EH (cell line): ENCODE measurements at places on chromosomes 7 and 10.

DNA sequence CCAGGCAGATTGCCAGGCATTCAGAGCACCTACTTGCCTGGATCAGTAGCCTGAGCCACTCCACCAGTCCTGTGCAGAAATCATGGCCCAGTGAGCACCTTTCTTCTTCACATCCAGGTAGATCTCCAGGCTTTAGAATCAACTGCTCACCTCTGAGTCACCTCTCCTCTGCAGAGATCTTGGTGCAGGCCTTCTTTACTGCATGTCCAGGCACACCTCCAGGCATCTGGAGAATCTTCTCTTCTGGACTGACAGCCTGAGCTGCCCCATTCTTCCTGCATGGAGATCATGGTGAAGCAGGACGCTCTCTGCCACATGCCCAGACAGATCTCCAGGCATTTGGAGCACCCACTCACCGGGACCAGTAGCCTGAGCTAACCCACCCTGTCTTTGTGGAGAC, 894.5 kb upstream of the MBL2 start:
- DNase-seq = no peak

GRCh38 chr10:4074545-4075407, 289.8 kb upstream of the KLF6 start:
- peak; percentile 78 for DNase-seq

GRCh38 chr7:55975988-55976633, 11.7 kb downstream of the NIPSNAP2 start:
- no peak for DNase-seq

DNA sequence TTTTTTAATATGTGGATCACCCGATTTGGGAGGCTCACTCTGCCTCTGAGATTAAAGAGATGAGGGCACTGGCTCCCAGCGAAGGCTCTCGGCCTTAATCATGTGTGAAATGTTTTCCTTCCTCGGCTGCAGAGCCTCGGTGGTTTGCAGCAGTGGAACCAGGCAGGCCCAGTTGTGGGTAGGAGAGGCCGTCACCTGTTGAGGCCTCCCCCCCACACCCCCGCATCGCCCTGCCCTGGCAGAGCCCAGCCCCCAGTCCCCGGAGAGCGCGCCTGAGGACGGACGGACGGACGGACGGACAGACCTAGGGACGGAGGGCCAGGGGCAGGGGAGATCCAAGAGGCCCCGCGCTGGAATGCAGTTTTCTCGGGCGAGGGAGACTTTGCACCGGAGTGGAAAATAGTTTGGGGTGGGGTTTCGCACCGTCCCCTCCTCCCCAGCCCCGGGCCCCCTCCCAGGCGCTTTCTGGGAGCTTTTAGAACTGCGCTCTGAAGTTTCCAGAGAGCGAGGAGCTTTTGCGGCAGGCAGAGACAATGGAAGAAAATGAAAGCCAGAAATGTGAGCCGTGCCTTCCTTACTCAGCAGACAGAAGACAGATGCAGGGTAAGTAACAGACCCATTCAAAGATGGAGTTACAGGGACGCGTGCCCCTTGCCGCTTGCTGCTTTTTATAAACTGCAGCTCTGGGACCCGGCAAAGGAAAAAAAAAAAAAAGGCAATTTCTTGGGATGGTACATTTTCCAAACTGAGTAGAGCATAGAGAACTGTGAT, at the start of gene KIAA1217:
KIAA1217 (plus strand) TSS at position 478 of the 771 bp plus-strand sequence; CDS start at position 534, 56 bp downstream.
- peak; percentile 46 for DNase-seq

DNA sequence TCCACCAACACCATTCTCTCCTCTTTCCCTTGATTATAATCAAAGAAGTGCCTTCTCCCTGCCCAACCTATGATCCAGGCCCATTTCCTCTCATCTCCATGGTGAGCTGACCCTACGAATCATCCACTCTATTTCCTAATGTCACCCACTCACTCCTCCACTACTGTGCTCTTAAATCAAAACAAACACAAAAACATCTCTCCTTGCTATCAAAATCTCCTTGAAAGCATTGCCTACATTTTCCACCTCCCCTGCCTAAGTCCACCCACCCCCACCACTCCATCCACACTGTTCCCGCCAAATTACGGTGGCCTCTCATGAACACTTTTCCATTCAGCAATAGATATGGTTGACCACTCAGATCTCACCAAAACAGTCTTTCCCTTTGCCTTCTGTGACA, 5.3 kb downstream of the DYDC1 start:
- no peak for DNase-seq
